Iris pigment epithelial cell (primary cell): ENCODE measurements at places on chromosomes 4 and X.

GRCh38 chrX:46770000-46770816 lies 11.3 kb upstream of the SLC9A7 start:
- DNase-seq, result peak; percentile 56

- no peak for DNase-seq
Observed at GRCh38 chrX:17597327-17597726, 140.0 kb upstream of the SCML1 start.

DNA sequence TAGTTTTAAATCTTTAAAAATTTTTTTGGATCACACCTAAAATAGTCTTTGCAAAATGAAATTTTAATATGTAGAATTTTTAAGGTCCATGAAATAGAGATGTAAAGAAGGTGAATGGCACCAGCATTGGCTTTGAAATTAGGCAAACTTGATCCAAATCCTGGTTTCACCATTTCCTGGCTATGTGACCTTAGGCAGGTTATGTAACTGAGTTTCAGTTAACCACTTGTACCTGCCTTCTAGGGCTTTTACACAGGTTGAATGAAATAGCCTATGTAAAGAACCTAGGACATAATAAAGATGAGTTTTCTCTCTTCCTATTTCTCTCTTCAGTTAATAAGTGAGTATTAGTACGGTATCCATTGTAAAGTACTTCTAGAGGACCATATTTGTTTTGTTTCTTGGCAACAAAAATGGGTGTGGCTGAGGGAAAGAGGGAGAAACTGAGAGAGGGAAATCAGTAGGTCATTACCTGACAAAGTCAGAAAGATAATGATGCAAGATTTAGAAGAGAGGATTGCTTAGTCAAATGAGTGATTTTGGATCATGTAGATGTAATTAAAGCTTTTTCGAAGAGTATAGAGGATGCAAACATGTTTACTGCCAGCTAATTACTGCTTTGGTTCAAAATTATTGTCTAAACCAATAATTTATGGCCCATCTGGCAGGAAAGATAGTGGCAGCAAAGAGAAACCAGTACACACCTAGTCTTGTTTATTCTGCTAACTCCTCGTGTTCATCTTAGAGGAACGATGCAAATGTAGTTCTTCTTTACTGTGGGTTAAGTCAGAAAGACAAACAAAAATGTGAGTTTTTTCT lies 81.9 kb downstream of the PDLIM5 start:
- no peak for DNase-seq

DNA sequence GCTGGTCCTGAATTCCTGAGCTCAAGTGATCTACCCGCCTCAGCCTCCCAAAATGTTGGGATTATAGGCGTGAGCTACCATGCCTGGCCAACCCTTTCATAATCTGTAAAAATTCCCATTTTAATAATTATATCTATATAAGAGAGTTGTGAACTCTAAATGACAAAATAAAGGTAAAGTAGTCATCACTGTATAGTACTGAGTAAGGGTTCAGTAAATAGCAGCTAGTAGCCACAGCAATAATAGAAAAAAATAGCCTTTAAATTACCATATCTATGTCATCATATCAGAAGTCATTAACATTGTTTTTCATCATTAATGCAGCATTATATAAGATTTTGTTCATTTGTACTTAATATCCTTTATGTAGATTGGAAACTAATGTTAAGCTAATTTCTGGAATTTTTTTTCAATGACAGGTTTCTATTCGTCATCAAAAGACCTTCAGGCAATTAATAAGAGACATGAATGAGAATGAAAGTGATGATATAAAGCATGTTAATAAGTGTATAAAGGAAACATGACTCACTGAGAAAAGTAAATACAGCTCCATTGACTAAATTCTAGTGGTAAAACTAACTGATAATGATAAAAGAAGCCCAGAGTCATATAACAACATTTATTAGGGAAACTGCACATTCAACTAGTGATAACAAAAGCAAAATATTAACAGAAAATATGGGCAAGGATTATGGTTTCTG lies 85.9 kb upstream of the UGT8 start:
- DNase-seq, result no peak

DNA sequence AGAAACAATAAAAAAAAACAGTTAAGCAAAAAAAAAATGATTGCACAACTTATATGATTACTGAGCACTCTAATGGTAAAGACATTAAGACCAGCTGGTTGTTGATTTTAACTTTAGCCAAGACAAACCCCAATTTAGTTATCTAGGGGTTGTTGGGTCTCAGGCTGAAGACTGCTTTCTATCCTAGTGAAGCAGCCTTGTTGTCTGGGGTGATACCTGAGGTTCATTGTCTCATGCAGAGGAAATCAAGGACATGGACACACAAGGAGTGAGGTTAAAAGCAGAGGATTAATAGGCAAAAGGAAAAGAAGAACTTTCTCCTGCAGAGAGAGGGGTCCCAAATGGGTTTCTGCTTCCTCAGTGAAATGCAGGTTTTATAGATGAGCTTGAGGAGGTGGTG lies 40.0 kb upstream of the CYP2U1 start:
- no peak for DNase-seq

GRCh38 chrX:3244203-3244743 lies 102.2 kb downstream of the MXRA5 start:
- DNase-seq, result peak; percentile 88

- peak; percentile 74 for DNase-seq
Observed at GRCh38 chr4:147160908-147161513, 215.3 kb upstream of the TTC29 start.

- no peak for DNase-seq
Observed at GRCh38 chrX:143058120-143058519, 32.4 kb downstream of the SPANXN4 start.

DNA sequence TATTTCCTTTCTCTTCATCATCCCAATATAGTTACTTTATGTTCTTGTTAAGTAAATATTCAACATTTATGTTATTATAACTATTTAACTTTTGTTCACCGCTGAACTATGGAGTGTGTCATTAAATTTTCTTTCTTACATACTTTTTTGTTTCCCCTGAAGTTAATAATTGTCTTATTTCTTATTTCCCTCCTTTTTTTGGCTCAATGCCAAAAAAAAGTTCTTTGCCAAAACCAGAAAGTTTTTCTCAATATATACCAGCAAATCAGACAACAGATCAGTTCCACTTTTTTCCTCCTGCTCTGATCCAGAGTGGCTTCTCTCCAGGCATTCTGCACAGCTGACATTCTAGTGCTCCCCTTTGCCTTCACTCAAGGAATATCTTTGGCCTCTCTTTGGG lies 187.0 kb upstream of the PPARGC1A start:
- no peak for DNase-seq

DNA sequence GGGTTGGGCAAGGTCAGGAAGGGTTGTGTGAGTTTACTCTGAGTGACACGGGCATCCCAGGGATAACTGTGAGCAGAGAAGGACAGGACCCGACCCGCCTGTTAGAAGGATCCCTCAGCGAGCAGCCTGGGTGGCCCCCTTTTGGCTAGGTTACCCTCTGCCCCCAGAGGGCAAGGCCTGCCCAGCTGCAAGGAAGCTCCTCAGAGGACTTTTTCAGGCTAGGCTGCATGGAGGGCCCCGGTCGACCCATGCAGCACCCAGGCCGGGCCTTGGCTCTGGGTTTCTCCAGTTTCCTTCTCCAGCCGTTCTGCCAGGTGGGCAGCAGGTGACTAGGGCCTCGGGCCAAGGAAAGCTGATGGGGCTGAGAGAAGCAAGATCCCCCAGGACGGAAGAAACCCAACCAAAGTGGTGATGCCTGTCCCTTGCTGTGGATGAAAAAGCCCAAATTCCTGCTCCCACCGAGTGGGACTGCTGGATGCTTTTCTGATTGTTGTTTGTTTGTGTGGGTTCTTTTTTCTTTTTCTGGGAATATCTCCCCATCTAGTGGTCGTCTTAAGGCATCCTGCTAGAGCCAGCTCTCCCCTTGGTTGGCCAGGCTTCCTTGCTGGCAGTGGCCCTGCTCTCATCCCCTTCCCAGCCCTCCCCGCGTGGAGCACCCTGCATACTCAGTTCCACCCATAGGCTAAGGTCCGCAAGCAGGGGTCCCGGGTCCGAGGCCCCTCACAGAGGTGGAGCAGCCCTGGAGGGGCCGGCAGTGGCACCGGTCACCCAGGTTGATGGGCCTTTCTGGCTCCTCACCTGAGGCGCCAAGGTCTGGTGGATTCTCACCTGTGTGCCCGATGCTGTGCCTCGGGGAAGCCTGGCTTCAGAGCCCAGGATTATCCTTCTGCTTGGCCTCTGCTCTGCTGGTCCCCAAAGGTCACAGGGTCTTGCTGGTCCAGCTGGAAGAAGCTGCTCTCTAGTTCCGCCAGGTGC lies 1.8 kb downstream of the ZFP92 start:
- DNase-seq, result no peak

DNA sequence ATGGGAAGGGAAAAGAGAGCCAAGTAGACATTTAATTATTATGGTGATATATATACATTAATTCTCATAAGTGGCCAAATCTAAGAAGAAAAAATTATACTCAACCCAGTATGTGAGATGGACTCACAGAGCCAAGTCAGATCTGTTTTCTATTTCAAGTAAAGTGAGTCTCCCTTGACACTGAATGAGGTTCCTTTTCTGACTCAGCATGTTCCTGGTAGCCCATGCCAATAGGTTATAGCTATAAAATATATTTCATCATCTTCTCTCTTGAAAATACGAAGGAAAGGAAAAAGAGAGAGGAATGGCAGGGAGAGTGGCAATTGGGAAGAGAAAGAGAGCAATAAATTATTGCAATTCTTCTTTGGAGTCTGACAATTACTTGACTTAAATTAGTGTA lies 68.8 kb upstream of the GRIA2 start:
- DNase-seq, result peak; percentile 25

- DNase-seq, result no peak
Observed at GRCh38 chr4:138412847-138413246, 170.7 kb upstream of the SLC7A11 start.

- peak; percentile 1 for DNase-seq
Observed at GRCh38 chr4:28555866-28556265, 1695.2 kb downstream of the STIM2 start.

GRCh38 chr4:83331956-83332355 lies 2.7 kb downstream of the HPSE start:
- no peak for DNase-seq

DNA sequence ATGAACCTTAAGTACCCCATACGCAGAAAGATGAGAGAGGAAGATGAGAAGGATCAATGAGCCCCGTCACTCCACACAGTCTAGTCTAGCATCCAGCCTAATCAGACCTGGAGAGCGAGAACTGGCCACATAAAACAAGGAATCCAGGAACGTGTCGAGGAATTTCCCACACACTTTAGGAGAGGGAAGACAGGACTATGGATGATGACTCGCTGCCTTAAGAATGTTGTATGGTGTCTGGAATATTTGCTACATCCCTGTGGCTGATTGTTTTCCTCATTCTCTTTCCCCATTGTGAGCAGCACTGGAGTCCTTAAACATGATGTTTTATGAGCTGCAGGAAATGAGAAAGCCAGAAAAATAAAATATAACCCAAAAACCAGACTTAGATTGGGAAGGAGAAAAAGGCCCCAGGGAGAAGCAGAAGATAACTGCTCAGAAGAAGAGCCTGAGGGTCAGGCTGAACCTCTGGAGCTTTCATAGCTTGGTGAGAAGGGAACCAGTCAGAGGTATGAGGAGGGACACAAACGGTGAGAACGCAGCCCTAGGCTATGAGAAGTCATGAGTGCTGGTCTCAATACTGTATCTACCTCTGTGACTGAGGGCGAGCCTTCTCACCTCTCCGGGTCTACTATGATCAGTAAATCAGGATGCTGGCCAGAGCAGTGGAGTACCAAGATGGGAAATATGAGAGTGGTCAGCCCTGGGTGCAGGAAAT lies 139.5 kb upstream of the NOCT start:
- peak; percentile 64 for DNase-seq

- peak; percentile 28 for DNase-seq
Observed at GRCh38 chr4:1290165-1290977, 680 bp downstream of the MAEA start.

GRCh38 chr4:84887824-84888223 lies 78.7 kb downstream of the WDFY3 start:
- DNase-seq, result peak; percentile 72

- no peak for DNase-seq
Observed at GRCh38 chr4:63049726-63050125, 1359.5 kb downstream of the TECRL start.

DNA sequence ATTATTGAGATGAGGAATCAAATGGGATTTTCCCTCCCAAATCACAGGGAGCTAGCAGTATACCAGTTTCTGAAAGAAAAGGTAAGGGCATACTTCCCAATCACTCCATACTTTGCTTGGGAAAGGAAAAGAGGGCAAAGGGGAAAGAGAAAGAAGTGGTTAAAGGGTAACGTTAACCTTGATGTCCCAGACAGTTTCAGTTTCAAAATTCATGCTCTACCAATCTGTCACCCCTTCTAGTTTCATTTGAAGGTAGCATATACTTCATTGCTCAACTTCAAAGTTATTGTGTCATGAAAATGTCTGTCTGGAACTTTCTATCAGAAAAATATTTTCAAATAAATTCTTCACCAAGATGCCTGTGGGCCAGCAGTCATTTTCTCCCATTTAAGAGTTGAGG lies 16.0 kb downstream of the TNMD start:
- DNase-seq, result no peak

- no peak for DNase-seq
Observed at GRCh38 chrX:150269605-150270254, 93.4 kb upstream of the MAMLD1 start.

DNA sequence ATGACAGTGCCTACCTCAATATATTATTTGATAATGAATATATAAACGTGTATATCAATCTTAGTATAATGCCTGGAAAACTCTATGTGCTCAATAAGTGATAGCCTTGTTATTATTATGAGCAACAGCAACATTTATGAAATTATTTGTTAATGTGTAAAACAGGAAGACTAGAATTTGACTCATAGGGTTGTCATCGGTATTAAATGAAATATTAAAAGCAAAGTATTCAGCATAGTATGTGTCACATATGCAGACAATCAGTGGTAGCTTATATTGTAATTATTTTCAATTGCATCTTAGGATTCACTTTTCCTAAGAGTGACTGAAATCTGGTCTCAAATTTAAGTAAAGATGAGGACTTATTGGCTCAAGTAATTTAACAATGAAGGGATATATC lies 24.6 kb downstream of the SPANXD start:
- DNase-seq, result peak; percentile 11

GRCh38 chr4:166957451-166957850 lies 276.8 kb downstream of the SPOCK3 start:
- DNase-seq, result peak; percentile 9
